ENCODE measurements at places on chromosomes 3 and 15. TPM values are rescaled to one million over a fixed set of nuclear protein-coding genes. Genes with fewer than 3 reads are reported as not detected.

GRCh38 chr15:96037584-96037983 is 292.9 kb upstream of the NR2F2 start:
- no peak for DNase-seq

GRCh38 chr3:71421820-71422566 is 161.5 kb downstream of the FOXP1 start:
- DNase-seq, result no peak

- no peak for DNase-seq
Observed at GRCh38 chr15:68798346-68799094, 22.2 kb downstream of the ANP32A start.

GRCh38 chr3:139199421-139200010 is 144.3 kb upstream of the MRPS22 start:
- no peak for DNase-seq

The TRAIP gene
- total RNA-seq, result 3.0 TPM

The FBXO40 gene
- not detected for total RNA-seq

The ZIC1 gene
- total RNA-seq, result 10.9 TPM
